Esophagus squamous epithelium (tissue), 5 donors: ENCODE measurements at places on chromosomes 3 and 15.

GRCh38 chr3:32399030-32399620, 7.5 kb downstream of the CMTM7 start:
- DNase-seq, result no peak

DNA sequence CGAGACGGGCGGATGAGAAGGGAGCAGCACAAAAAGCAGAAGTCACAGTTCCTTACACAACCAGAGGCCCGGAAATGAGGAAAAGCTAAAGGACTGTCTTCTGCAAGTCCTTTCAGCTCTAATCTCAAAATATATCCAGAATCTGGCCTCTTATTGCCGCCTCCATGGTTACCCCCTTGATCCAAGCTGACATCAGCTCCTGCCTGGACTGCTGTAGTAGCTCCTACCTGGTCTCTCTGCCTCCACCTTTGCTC, 324.0 kb upstream of the ROPN1 start:
- no peak for DNase-seq

DNA sequence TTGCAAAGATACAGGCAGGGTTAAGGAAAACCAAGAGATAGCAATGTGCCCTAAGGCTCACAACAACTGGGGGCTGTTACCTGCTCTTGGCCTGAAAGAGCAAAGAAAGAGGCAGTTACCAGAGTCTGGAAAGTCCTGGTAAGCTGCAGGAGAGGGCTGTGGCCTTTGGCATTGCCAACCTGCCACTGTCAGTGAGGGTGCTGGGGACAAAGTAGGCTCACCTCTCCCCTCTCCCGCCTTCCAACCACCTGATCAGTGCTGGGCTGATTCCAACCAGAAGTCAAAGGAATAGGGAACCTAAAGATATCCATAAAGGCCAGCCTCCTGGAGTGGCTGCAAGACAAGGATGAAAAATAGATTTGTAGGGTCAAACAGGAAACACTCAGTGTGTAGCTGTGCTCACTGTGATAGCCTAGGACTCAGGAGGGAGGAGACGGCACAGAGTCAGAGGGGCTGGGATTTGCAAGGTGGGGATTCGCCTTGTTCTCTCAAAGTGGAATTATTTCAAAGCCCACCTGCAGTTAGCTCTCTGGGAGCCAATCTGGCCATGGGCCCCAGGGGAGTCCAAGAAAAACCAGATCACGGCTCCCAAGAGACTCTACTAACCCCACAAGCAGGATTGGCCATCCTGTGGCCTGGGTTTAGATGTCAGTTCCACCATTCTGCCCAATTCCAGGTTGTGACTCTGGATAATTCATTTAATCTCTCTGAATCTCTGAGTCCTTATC, 204.0 kb upstream of the BCL6 start:
- no peak for DNase-seq

DNA sequence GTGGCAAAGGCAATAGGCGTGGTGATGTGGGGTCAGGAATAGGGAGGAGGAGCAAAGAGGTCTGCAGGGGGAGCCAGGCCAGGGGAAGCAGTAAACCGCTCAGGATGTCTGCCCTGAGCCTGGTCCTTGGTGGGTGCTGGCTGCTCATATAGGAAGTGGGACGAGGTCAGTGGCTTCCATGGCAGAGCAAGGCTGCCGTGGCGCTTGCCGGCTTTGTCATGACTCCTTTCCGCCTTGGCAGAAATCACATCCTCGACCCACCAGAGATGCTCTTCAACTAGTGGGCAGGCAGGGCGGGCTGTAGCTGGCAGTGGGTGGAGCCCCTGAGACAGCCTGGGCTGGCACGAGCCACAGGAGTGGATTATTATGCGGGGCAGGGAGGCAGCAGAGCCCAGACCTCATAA, 13.1 kb upstream of the SKOR1 start:
- DNase-seq, result no peak

DNA sequence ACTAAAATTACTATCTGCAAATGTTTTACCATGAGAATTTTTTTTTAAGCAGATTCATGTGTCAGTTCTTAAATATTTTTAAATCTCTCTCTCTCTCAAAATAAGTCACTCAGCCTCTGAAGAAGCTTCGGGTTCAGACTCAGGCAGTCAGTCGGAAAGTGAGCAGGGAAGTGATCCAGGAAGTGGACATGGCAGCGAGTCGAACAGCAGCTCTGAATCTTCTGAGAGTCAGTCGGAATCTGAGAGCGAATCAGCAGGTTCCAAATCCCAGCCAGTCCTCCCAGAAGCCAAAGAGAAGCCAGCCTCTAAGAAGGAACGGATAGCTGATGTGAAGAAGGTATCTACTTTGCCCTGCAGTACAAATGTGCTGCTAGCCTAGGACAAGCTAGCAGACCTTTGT, 24.1 kb downstream of the CHD2 start:
- no peak for DNase-seq

DNA sequence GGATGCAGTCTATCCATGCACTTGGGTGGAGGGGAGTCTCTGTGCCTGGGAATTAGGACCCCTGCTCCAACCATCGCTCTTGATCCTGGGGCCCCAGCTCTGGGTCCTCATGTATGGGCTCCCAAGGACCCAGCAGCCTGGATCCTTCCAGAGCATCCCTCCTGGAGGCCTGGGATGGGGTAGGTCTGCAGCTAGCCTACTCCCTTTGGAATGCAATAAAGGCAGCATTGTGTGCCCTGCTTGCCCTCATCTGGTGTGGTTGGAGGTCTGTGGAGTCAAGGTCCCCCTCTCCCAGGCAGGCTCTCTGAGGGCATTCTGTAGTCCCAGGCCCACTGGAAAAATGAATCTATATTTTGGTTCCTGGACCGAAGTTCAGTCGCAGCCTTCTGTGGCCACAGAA, 15.0 kb upstream of the SLC28A1 start:
- DNase-seq, result no peak

- DNase-seq, result no peak
These were observed 55.2 kb upstream of the SSR3 start for GRCh38 chr3:156610154-156610553.

DNA sequence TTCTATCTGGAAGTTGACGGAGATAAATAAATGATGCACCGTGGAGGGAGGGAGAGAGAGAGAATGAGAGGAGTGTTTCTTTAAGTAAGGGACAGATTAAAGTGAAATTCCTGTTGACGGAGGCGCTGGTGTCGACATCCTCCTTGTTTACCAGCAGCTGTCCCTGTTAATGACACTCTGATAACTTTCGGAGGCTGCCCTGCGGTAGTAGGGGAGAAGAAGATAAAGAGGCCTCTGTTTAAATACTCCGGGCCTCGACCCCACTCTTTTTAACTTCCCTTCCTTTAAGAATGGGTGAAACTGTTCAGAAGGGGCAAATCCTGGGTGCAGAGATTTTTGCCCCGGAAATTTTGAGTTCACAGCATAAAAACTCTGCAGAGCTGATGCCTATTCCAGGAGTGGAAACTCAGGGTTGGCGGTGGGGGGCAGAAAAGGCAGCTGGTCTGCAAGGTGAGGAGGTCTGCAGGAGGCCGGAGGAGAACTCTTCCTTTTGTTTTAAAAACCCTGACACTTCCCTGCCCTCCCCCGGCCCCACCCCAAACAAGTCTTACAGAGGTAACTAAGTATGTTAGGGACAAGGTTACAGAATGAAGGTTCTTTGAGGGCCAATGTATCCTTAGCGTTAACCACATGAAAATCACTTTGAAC, 276.6 kb upstream of the NR2F2 start:
- DNase-seq, result no peak

GRCh38 chr3:127172781-127173515, 20.0 kb upstream of the PRR23E start:
- DNase-seq, result no peak

DNA sequence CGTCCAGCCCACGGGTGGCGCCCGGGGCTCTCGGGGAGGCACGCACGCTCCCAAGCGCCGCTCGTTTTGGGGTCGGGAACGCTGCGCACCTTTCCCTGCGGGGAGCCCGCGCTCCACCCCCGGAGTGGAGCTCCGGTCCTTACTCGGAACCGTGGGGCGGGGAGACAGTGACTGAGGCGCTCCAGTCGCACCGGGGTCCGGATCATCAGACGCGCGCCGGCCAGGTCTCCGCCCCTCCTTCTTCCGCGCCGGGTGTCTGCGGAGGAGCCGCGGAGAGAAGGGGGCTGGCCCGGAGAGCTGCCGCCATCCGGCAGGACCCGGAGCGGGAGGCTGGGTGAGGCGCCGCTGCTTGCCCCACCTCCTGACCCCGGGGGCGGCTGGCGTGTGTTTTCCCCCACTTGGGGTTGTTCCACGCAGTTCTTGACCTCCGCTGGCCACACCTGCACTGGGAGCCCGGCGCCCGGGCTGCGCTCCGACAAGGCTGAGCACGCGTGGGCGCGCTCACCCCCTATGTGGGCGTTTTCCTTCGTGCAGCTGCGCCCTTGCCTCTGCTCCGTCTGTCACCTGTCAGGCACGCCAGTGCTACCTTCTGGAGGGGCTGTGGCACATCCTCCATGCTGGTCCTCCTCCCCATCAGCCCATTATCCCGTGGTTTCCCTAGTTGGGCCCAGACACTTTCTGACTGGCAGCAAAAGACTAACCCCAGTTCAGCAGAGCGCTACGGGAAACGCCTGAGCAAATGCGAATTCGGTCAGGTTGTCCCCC, at the start of gene MCF2L2:
TSS of gene MCF2L2 (minus strand) at position 173 of the 765 bp plus-strand sequence. CDS start 642 bp downstream, outside the sequence.
- no peak for DNase-seq

GRCh38 chr15:71709808-71710418, 100.4 kb upstream of the NR2E3 start:
- DNase-seq, result no peak

GRCh38 chr3:89964347-89964746, 856.9 kb downstream of the EPHA3 start:
- no peak for DNase-seq

- no peak for DNase-seq
These were observed 277.4 kb downstream of the ERC2 start for GRCh38 chr3:56190771-56191305.

- DNase-seq, result no peak
These were observed 61.4 kb upstream of the ZBTB38 start for GRCh38 chr3:141306922-141307321.

- DNase-seq, result no peak
These were observed 186.8 kb downstream of the CHST2 start for GRCh38 chr3:143306407-143306806.

DNA sequence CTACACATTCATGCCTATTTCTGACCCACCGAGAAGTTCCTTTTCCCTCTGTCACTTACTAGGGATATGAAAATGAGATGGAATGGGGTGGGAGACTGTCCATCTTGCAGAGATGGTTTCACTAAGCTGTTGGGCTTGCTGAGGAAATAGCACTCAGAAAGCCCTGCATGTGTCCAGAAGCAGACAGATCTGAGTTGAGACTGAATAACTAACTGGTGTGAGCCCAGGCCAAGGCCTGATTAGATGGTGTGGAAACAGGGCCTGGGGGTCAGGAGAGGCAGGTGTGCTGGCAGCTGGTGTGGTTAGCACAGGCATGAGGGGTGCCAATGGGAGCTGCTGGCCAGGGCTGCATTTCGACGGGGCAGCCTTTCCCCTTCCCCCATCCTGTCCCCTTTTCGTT, 72.1 kb downstream of the CLSTN2 start:
- no peak for DNase-seq

DNA sequence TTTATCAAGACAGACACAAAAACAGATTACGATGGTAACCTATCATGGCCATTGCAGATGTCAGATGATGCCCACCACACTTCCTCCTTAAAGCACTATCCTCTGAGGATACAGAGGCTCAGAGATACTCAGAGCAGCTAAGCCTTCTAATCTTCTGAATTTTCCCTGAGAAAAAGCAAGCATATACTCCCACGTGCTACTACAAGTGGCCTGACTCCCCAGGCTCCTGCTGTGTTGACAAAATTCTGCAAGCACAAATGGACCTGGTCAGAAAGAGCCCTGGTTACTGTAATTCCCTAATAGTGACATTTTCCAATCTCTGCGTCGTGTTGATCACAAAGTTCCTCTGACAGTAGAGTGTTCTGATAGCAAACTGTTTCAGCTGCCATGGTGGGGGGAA, 207.1 kb downstream of the KCNMB2 start:
- no peak for DNase-seq

DNA sequence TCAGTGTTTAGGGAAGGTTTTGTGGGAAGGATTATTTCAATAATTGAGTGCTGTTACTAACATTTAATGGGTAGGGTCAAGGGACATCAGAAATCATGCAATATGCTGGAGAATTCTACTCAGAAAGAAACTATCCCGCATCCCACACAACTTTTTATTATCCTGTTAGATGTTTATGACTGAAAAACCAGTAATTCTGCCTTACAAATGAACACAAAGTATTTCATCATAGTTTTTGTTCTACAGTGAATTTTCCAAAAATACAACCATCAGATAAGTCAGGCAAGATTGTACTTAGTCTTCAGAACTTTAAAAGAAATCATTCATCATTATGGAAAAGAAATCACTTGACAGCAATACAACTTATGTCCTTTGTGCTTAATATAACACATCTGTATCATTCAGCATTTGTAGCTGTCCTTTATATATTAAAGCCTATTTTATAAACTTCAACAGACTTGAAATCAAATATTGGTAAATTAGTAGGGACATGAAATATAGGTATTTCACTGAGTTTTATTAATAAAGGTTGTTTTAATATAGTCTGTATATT, 61.9 kb downstream of the TRPM7 start:
- no peak for DNase-seq

DNA sequence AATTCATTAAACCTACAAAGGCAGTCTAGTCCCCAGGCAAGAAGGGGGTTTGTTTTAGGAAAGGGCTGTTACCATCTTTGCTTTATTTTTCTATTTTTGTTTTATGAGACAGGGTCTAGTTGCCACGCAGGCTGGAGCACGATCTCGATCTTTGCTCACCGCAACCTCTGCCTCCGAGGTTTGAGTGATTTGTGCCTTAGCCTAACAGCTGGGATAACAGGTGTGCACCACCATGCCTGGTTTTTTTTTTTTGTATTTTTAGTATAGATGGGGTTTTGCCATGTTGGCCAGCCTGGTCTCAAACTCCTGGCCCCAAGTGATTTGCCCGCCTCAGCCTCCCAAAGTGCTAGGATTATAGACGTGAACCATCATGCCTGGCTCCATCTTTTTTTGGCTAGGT, 4.9 kb downstream of the HIGD1A start:
- no peak for DNase-seq

DNA sequence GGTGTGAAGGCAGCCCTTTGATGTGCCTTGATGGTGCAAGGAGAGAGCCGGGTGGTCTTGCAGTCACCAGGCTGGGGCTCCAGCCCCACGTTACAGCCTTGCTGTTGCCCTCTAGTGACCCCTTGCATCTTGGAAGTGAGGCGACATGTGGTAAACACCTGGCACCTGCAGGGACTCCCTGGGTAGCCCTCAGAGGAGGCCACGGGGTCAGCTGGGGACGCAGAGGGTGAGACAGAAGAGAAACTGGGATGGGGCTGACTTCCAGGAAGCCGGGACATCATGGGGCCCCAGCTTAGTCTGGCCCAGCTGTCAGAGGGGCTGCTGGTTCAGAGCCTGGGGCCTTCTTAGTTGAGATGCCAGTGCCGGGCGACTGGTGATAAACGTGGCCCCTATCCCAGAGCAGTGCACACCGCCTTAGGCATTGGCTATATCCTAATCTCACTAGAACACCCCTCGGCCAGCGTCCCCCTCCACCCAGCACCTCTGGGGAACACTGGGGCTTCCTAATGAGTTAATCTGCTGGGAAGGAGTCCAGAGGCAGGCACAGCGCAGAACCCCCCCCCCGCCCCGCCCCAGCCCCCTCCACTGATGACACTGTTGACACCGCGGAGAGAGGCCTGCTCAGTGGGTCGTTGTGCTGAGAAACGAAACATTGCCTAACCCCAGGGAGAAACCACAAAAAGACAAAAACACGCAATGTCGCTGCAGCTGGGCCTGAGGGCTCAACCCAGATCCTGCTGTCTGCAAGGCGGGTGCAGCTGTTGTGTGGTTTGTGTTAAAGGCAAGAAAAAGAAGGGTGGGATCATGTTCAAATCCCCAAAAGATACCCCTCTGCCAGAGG, 60.5 kb upstream of the KLF13 start:
- DNase-seq, result no peak

- no peak for DNase-seq
These were observed 31.1 kb downstream of the ATP2B2 start for GRCh38 chr3:10474275-10474646.

- no peak for DNase-seq
These were observed 733.6 kb downstream of the EPHA3 start for GRCh38 chr3:89841041-89841440.
